Left colon (tissue), 2 donors: ENCODE measurements at places on chromosomes 1 and 21.

DNA sequence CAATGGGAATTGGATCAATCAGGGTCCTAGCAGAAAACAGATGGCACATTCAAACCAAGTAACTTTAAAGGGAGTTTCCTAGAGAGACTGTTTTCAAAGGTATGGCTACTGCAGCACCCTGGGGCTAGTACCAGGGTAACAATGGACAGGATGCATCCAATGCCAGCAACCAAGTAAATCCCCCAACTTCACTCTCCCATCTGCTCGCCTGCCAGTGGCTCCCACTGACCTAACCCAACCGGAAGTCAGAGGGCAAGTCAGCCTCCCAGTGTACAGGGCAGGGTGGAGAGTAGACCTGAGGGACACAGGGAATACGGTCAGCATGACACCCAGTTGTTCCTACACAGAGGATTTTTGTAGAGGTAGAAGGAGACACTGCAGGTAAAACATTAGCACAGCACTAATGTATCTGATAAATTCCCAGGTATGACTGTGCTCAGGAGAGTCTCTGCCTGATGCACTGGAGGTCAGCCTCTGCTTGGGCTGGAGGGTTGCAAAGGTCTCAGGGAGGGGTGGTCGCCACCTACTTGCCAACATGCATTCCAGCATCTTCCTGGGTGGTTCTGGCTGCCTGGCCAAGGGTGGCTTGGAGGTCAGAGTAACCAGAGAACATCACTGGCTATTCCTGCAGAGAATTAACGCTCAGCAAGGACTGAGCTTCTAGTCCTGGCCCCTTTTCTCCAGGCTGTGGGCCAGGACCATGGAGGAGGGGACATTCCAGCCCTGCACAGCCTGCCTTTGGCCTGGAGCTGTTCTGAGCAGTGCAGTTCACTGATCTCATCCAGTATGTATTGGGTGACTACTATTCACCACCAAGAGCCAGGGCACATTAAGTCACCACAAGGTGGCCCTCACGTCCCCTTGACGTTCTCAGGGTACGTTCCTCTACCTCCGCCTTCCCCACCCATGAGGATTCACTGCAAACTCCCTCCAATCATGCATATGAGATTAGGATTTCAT is 5.1 kb upstream of the GJA4 start:
- no peak for DNase-seq

DNA sequence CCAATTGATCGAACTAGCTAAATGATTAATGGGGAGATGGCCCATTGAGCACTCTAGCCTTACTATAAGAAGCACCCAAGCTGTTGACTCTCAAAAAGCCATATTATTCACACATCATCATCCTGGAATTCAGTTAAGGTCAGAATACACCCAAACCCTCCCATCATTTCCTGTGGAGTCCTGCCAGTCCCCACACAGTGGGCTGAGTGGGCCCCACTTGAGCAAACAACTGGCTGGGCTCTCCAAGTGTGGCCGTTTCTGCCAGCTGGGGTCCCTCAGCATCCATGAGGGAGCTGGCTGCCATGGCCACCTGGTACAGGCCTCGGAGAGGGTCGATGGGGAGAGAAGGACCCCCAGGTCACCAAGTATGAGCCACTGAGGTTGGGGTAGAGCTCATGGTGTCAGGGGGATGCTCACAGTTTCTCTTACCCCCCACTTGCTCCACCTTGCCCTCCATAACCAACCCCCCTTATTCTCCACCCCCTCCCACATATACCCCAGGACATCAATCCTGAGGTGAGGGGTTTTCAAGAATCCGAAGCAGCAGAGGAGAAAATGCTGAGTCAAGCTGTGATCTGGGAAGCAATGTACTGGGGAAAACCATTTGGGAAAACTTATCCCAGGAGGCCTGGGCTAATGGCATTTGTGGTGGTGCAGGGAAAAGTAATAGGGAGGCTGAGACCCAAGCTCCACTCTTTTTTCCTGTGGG is 60.3 kb downstream of the UBE2T start:
- no peak for DNase-seq

DNA sequence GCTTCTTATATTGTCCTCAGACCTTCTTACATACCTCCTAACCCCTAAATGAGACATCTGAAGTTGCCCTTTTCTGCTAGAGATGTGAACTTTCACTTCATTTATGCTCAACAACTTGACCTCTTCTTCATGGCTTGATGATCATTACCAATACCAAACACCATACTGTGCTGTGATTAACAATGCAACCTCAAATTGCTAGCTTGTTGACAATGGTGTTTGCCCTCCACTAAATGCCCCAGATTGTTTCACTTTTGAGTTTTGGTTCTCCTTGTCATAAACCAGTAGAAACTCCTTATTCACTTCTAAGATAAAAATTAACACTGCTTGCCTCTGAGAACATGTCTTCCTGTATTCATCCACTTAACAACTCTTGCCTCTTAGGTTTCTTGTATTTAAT is 5.6 kb downstream of the JAK1 start:
- DNase-seq = no peak

DNA sequence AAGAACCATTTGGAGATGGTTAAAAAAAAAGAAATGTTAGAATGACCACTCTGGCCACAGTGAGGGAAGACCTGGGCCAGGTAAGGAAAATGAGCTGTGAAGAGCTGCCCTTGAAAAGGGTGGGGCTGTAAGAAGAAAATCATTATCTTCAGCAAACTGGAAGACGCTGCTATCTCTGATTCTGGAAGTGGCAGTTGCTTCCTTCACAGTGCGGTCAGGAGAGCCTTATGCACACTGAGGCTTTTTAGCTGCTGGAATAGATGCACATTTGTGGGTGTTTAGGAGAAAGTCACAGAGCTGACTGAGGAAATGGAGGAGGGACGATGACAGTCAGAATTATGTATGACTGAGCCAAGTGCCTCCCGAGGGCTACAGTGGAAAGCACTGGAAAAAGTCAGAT is 91.6 kb downstream of the TBX19 start:
- DNase-seq = no peak

- no peak for DNase-seq
Measured at GRCh38 chr21:16071761-16072160, 342.0 kb downstream of the USP25 start.

GRCh38 chr1:43968348-43968948 is 1.4 kb upstream of the DPH2 start:
- DNase-seq = no peak

GRCh38 chr1:152699746-152700145 is 1.6 kb downstream of the LCE2A start:
- no peak for DNase-seq

DNA sequence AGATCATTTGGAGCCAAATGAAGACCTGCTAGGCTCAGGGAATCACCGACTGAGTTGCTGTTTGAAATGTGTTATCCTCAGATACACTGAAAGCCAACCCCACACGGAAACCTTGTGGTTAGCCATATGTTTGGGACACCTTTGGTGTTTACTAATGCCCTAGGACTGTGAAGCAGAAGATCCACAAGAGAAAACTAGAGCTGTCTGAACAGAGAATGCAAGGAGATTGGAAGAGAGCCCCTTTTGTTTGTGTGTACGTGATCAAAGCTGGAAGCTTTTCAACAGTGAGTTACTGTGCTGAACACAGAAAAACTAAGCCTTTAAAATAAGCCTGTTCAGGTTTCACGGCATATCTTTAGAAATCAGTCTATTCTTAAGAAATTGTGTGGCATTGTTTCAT is 908.2 kb upstream of the ADGRL2 start:
- DNase-seq = no peak

- DNase-seq = no peak
Measured at GRCh38 chr1:183633676-183634343, 1.8 kb downstream of the ARPC5 start.

GRCh38 chr1:207992677-207993236 is 81.8 kb upstream of the CD34 start:
- DNase-seq = no peak

DNA sequence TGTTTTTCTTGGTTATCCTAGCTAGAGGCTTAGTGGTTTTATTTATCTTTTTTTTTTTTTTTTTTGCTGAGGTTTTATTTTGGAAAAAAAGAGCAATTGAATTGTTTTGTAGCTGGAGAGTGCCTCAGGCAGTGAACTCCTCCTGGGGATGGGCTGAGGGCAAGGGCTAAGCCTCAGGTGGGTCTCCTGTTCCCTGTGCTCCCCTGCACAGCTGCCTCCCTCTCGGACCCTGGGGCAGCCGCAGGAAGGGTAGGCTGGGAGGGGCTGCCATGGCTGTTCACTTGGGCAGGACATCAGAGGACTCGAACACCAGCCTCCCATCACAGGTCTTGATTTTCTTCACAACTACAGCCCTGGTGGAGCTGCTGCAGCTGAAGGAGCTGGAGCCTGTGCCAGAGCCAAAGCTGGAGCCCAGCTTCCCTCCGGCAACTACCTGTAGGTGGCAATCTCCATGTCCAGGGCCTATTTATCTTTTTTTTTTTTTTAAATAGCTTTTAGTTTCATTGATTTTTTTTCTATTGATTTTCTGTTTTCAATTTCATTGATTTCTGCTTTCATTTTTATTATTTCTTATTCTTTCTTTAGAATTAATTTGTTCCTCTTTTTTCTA is 28.9 kb downstream of the LEPR start:
- no peak for DNase-seq

- DNase-seq = no peak
Measured at GRCh38 chr1:195345149-195345548, 1263.1 kb downstream of the KCNT2 start.

- DNase-seq = peak; percentile 39
Measured at GRCh38 chr1:179706339-179706941, 36.7 kb upstream of the FAM163A start.

DNA sequence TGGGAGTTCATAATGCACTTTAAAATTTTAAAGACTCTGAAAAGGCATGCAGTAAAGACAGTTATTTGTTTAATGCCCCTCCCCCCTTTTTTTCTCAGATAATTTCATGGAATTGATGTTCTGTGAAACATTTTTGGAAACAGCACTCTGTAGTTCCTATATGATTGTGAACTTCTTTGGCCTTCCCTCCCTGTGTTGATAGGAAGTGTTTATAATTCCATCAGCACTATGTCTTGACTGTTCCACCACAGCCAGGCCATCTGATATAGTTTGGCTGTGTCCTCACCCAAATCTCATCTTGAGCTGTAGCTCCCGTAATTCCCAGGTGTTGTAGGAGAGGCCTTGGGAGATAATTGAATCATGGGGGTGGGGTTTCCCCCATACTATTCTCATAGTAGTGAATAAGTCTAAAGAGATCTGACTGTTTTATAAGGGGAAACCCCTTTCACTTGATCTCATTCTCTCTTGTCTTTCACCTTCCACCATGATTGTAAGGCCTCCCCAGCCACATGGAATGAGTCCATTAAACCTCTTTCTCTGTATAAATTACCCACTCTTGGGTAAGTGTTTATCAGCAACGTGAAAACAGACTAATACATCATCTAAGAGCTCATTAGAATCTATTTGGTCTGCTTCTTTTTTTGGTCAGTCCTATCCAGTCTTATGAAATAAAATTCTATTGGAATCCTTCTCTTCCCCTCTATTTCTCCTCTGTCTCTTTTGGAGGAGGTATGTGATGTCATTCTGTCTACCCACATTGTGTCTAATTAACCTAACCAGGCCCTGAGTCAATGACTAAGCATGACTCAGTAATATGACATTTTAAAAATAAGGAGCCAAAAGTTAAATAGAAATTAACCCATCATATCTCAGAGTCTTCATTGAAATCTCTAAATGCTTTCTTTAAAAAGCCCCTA is 8.9 kb downstream of the CCDC185 start:
- no peak for DNase-seq

- no peak for DNase-seq
Measured at GRCh38 chr1:220368352-220369265, 96.4 kb upstream of the RAB3GAP2 start.

- DNase-seq = peak; percentile 52
Measured at GRCh38 chr1:21261551-21262292, 28.5 kb downstream of the ECE1 start.
